ENCODE measurements at places on chromosomes 13 and 19. TPM values are rescaled to one million over a fixed set of nuclear protein-coding genes. Genes with fewer than 3 reads are reported as not detected.
A peak's percentile ranks its signal among the peaks of the same experiment; 100 is the strongest.

DNA sequence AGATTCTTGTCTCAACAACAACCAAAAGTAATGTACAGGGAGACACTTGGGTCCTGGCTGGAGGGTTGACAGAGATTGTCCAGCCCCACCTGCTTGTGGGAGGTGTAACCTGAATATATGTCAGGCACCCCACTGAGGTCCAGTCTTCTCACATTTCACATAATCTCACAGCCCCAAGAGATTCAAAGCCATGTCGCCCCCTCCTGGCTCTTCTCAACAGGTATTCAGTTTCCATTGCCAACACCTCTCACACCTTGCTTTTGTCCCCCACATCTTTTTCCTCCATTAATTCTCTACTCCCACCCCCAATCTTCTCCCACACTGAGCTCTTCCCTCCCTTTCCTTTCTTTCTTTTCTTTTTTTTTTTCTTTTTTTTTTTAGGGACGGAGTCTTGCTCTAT lies 11.2 kb downstream of the UNC13A start:
- no peaks in the 10 kb centered on the region for H3K27me3 ChIP-seq
- H3K36me3 ChIP-seq: no peaks in the 10 kb centered on the region
- peak; percentile 58 for DNase-seq
- no peaks in the 10 kb centered on the region for H3K4me1 ChIP-seq
- H3K4me3 ChIP-seq: no peak overlapping the region

- H3K27ac ChIP-seq: no peak overlapping the region
- H3K36me3 ChIP-seq: no peaks in the 10 kb centered on the region
- DNase-seq: no peak
- no peaks in the 10 kb centered on the region for H3K27me3 ChIP-seq
- no peak overlapping the region for H3K4me3 ChIP-seq
- H3K4me1 ChIP-seq: no peaks in the 10 kb centered on the region
Measured at GRCh38 chr13:44622261-44622660, 46.1 kb upstream of the TSC22D1 start.

DNA sequence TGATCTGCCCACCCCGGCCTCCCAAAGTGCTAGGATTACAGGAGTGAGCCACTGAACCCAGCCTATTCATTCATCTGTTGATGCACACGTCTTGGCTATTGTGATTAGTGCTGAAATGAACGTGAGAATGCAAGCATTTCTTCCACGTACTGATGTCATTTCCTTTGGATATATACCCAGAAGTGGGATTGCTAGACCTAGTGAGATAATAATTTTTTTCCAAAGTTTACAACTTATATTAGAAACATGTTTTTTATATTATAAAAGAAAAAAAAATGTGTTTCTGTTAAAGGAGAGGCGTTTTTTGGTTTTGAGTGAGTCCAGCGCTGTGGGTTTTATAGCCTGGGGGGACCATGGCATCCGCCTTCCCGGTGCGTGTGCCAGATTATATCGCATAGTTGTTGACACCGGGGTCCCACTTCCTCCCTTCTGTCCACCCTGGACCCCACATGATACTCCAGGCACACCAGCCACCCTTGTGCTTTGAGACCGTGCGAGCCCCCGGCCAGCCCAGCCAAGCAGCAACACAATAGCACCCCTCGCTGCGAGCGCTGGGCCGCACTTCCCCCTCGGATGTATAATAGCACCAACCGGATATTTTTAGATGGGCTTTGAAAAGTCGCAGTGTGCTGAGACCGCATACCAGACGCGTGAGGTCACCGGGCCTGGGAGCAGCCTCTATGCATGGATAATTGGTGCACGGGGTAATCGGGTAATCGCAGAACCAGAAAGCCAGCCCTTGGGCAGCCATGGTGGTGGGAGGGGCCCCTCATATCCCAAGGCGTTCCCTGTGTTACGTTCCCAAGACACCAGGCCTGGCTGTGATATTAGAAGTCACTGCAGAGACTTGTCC lies 59.6 kb downstream of the MYO9B start:
- H3K27me3 ChIP-seq: no peaks in the 10 kb centered on the region
- H3K4me1 ChIP-seq: peaks cover 53% of the 10 kb centered on the region
- H3K27ac ChIP-seq: peak overlapping the region; percentile 90
- no peaks in the 10 kb centered on the region for H3K36me3 ChIP-seq
- DNase-seq: peak; percentile 92
- H3K4me3 ChIP-seq: peak overlapping the region; percentile 60

DNA sequence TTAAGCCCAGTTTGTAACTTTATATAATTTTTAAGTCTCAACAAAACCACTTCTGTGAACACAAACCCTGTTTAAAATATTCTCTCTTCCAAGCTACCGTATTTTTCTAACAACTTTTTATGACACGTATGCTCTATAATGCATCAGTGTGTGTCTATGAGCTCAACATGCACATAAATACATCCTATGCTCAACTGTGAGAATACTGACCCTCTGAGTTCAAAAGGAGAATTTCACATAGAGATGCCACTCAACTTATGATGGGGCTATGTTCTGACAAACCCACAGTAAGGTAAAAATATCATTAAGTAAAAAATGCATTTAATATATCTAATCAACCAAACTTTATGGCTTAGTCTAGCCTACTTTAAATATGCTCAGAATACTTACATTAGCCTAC lies 1139.7 kb upstream of the SPRY2 start:
- DNase-seq: no peak
- no peak overlapping the region for H3K4me3 ChIP-seq
- no peaks in the 10 kb centered on the region for H3K36me3 ChIP-seq
- no peaks in the 10 kb centered on the region for H3K4me1 ChIP-seq

GRCh38 chr19:55241143-55241934 lies 12.8 kb upstream of the TMEM86B start:
- peaks cover 73% of the 10 kb centered on the region for H3K36me3 ChIP-seq
- H3K27me3 ChIP-seq: no peaks in the 10 kb centered on the region
- H3K4me1 ChIP-seq: no peaks in the 10 kb centered on the region
- H3K4me3 ChIP-seq: no peak overlapping the region
- no peak overlapping the region for H3K27ac ChIP-seq

GRCh38 chr19:16205205-16206045 lies 7.7 kb downstream of the AP1M1 start:
- no peak for DNase-seq
- no peak overlapping the region for H3K27ac ChIP-seq
- no peaks in the 10 kb centered on the region for H3K27me3 ChIP-seq
- no peaks in the 10 kb centered on the region for H3K4me1 ChIP-seq

- H3K27me3 ChIP-seq: no peaks in the 10 kb centered on the region
- H3K36me3 ChIP-seq: no peaks in the 10 kb centered on the region
- no peak overlapping the region for H3K27ac ChIP-seq
- no peak overlapping the region for H3K4me3 ChIP-seq
Measured at GRCh38 chr19:39847525-39847924, 1.3 kb upstream of the FBL start.

DNA sequence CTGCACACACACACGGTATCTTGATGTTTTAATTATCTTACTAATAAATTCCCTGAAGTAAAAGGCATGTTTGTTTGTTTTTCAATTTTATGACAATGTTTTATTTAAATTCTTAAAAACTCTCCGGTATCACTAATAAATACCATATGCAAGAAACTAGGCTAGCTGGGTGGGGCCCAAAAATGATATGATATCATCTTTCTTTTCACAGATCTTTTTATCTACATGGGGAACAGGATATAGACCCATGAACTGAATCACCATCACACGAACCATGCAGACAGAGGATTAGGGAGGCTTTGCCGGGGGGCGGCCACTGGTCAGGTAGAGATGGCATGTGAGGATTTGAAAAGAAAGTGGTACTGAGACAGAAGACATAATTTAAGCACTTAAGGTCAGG lies 266.4 kb downstream of the ENOX1 start:
- no peak overlapping the region for H3K4me3 ChIP-seq
- no peaks in the 10 kb centered on the region for H3K27me3 ChIP-seq
- no peaks in the 10 kb centered on the region for H3K4me1 ChIP-seq
- H3K27ac ChIP-seq: no peak overlapping the region
- DNase-seq: no peak
- H3K36me3 ChIP-seq: no peaks in the 10 kb centered on the region

DNA sequence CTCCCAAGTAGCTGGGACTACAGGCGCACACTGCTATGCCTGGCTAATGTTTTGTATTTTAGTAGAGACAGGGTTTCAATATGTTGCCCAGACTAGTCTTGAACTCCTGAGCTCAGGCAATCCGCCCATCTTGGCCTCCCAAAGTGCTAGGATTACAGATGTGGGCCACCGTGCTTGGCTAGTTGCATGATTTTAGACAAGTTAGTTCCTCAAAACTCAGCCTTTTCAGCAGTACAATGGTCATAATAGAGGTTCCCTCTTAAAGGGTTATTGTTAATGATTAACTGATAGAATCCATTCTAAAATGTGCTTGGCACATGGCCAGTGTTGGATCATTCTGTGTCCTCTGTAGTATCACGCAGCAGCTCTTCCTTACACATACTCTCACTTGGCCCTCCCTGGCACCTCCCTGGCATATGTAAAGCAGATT lies 19.5 kb upstream of the IFT88 start:
- no peaks in the 10 kb centered on the region for H3K27me3 ChIP-seq
- H3K4me3 ChIP-seq: no peak overlapping the region
- DNase-seq: no peak
- peaks cover 39% of the 10 kb centered on the region for H3K4me1 ChIP-seq
- H3K27ac ChIP-seq: no peak overlapping the region
- H3K36me3 ChIP-seq: no peaks in the 10 kb centered on the region

- no peak overlapping the region for H3K27ac ChIP-seq
- no peak overlapping the region for H3K4me3 ChIP-seq
- no peak for DNase-seq
- H3K36me3 ChIP-seq: no peaks in the 10 kb centered on the region
Measured at GRCh38 chr13:62653371-62653770, 1237.7 kb upstream of the PCDH20 start.

DNA sequence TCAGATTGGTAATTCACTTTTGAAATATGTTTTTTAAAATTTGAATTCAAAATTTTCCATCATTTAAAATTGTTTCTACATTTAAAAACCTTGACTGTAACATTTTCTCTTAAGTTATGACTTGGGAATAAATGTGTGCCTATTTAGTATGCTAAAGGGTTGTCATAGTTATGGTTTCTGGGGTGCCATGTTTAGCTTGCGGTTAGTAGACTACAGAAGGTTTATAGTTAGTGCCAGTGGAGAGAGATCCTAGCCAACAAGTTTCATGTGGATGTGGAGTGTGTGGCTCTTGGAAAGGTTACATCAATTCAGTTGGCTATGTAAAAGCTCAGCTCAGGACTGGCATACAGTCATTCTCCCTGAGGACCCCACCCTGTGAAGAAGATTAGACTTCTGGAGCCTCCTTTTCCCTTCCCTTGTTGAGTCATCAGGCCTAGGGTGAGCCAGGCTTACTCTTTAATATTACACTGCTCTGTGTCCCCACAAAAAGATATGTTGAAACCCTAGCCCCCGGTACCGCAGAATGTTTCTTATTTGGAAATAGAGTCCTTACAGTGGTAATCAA lies 20.4 kb downstream of the LMO7 start:
- no peaks in the 10 kb centered on the region for H3K36me3 ChIP-seq
- H3K27ac ChIP-seq: no peak overlapping the region
- DNase-seq: no peak
- H3K4me1 ChIP-seq: peaks cover 15% of the 10 kb centered on the region
- H3K4me3 ChIP-seq: no peak overlapping the region

GRCh38 chr19:41531438-41532311 lies 44.3 kb upstream of the CEACAM21 start:
- peaks cover 23% of the 10 kb centered on the region for H3K4me1 ChIP-seq
- DNase-seq: peak; percentile 84

- no peak for DNase-seq
- H3K36me3 ChIP-seq: no peaks in the 10 kb centered on the region
- peaks cover 11% of the 10 kb centered on the region for H3K4me1 ChIP-seq
Measured at GRCh38 chr19:38360839-38361631, 13.3 kb upstream of the PSMD8 start.

DNA sequence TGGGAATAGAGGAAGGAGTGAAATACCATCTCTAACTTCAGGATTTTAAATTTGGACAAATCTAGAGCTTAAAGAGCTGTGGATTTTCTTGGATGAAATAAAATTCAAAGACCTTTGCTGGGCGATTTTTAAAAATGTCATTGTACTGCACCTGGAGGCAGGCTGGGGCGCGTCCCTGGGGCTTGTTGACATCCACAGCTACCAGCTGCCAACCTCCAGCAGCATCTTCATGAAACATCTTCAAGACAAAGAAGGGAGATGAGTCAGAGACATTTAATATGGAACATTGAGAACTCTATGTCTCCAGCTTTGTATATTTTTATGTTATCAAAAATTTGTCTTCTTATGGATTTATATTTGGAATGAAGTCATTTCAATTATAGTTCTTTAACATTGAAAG lies 132.5 kb downstream of the NALCN start:
- H3K4me3 ChIP-seq: no peak overlapping the region
- no peaks in the 10 kb centered on the region for H3K27me3 ChIP-seq
- H3K4me1 ChIP-seq: peaks cover 8% of the 10 kb centered on the region
- no peaks in the 10 kb centered on the region for H3K36me3 ChIP-seq

- no peak overlapping the region for H3K27ac ChIP-seq
- no peaks in the 10 kb centered on the region for H3K27me3 ChIP-seq
- DNase-seq: no peak
- H3K4me3 ChIP-seq: no peak overlapping the region
- H3K36me3 ChIP-seq: no peaks in the 10 kb centered on the region
Measured at GRCh38 chr13:112857914-112858490, 111.0 kb upstream of the MCF2L start.

GRCh38 chr13:40087091-40088002 lies 431.9 kb downstream of the COG6 start:
- peaks cover 6% of the 10 kb centered on the region for H3K4me1 ChIP-seq
- no peaks in the 10 kb centered on the region for H3K36me3 ChIP-seq
- H3K27ac ChIP-seq: no peak overlapping the region

GRCh38 chr19:42090672-42091071 lies 14.7 kb downstream of the ZNF574 start:
- no peak overlapping the region for H3K4me3 ChIP-seq
- H3K27ac ChIP-seq: no peak overlapping the region
- no peaks in the 10 kb centered on the region for H3K27me3 ChIP-seq
- peaks cover 35% of the 10 kb centered on the region for H3K36me3 ChIP-seq
- H3K4me1 ChIP-seq: peaks cover 70% of the 10 kb centered on the region

GRCh38 chr19:16890461-16891184 lies 1.8 kb downstream of the F2RL3 start:
- H3K27me3 ChIP-seq: no peaks in the 10 kb centered on the region
- H3K36me3 ChIP-seq: no peaks in the 10 kb centered on the region
- no peak for DNase-seq
- H3K27ac ChIP-seq: no peak overlapping the region
- H3K4me1 ChIP-seq: peaks cover 7% of the 10 kb centered on the region

DNA sequence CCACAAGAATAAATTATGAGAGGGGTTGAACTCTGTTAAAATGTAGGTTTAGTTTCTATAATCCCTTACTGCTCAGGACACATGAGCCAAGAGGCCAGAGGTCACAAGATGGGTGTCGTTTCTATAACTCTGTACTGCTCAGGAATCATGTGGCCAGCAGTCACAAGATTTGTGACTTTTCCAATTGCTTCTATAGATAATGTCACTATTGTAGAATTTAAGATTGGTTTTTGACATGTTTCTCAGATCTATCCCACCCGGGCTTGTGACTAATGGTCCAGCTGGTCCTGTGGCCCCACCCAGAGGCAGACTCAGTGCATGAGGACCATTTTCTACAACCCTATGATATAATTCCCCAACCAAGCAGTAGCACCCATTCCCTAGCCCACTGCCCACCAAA lies 662.0 kb upstream of the KLF12 start:
- no peaks in the 10 kb centered on the region for H3K27me3 ChIP-seq
- H3K27ac ChIP-seq: no peak overlapping the region
- DNase-seq: no peak
- no peak overlapping the region for H3K4me3 ChIP-seq

Gene KPTN
- 6.2 TPM for total RNA-seq

Gene ZIM2
- total RNA-seq: not detected

Gene SLC7A10
- not detected for total RNA-seq

Gene SERPINE3
- total RNA-seq: not detected

Gene TMEM145
- 18.7 TPM for total RNA-seq

Gene C19orf38
- total RNA-seq: 6.1 TPM

Gene ZNF578
- not detected for total RNA-seq
